ENCODE measurements at places on chromosomes 1 and 21. TPM values are rescaled to one million over a fixed set of nuclear protein-coding genes. Genes with fewer than 3 reads are reported as not detected.

GRCh38 chr1:220504329-220504728, 23.6 kb upstream of the MARK1 start:
- no peaks in the 10 kb centered on the region for H3K4me1 ChIP-seq
- no peaks in the 10 kb centered on the region for H3K27me3 ChIP-seq
- no peaks in the 10 kb centered on the region for H3K36me3 ChIP-seq
- no peak for DNase-seq

- H3K4me3 ChIP-seq, result no peak overlapping the region
- peaks cover 2% of the 10 kb centered on the region for H3K36me3 ChIP-seq
- H3K27ac ChIP-seq, result no peak overlapping the region
- no peaks in the 10 kb centered on the region for H3K4me1 ChIP-seq
- DNase-seq, result peak; percentile 14
These were observed 12.0 kb downstream of the TRPM2 start for GRCh38 chr21:44365251-44365966.

- no peak overlapping the region for H3K4me3 ChIP-seq
- no peak overlapping the region for H3K27ac ChIP-seq
- H3K36me3 ChIP-seq, result no peaks in the 10 kb centered on the region
- H3K27me3 ChIP-seq, result no peaks in the 10 kb centered on the region
- DNase-seq, result no peak
- no peaks in the 10 kb centered on the region for H3K4me1 ChIP-seq
These were observed 24.2 kb downstream of the ATP5PF start for GRCh38 chr21:25710550-25710949.

- no peaks in the 10 kb centered on the region for H3K27me3 ChIP-seq
- no peak overlapping the region for H3K27ac ChIP-seq
- no peak overlapping the region for H3K4me3 ChIP-seq
- no peaks in the 10 kb centered on the region for H3K36me3 ChIP-seq
- no peak for DNase-seq
- no peaks in the 10 kb centered on the region for H3K4me1 ChIP-seq
These were observed 176.6 kb downstream of the GRIK3 start for GRCh38 chr1:36857754-36858153.

- H3K4me1 ChIP-seq, result no peaks in the 10 kb centered on the region
- no peak overlapping the region for H3K27ac ChIP-seq
- no peak for DNase-seq
- no peaks in the 10 kb centered on the region for H3K27me3 ChIP-seq
- H3K4me3 ChIP-seq, result no peak overlapping the region
These were observed 131.8 kb downstream of the CTH start for GRCh38 chr1:70542856-70543255.

- H3K4me3 ChIP-seq, result no peak overlapping the region
- H3K27me3 ChIP-seq, result no peaks in the 10 kb centered on the region
- no peaks in the 10 kb centered on the region for H3K4me1 ChIP-seq
- no peaks in the 10 kb centered on the region for H3K36me3 ChIP-seq
- DNase-seq, result no peak
- H3K27ac ChIP-seq, result no peak overlapping the region
These were observed 103.1 kb upstream of the USP24 start for GRCh38 chr1:55318116-55318817.

The BCL2L15 gene
- total RNA-seq, result 2.1 TPM

The SLC9C2 gene
- not detected for total RNA-seq

The CDCP2 gene
- 0.30 TPM for total RNA-seq

The IGSF9 gene
- total RNA-seq, result not detected

Measured in natural killer cell (primary cell).